ENCODE measurements at places on chromosomes 12 and 14.
A peak's percentile ranks its signal among the peaks of the same experiment; 100 is the strongest.

DNA sequence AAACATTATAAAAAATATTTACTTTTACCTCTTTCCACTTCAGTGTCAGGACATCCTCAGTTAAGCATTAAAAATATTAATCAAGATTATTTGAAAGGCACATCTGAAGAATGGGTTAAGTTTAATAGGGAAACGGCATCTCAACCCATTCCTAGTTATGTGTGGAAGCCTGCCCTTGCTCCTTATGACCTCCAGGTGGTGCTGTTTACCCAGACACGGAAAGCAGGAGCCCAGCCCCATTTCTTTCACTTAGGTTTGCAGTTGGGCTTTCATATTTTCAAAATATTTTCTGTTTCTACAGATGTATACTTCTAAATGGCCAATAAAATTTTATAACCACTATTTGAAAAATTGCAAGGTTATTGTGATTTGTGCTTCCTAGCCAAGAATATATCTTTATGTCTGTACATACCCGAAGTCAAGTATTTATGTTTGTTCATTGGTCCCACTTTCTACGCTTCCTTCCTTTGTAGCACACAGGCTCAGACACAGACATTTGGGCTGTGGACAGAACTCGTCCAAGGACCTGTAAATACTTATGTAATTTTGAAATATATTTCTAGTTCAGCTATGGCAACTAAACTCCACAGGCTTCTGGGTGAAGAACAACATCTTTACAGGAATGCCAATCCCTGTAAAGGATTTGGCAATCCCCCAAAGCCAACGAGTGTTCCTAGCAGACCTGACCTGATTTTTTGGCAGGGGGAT, 247.1 kb downstream of the AKAP6 start:
- no peak for DNase-seq

DNA sequence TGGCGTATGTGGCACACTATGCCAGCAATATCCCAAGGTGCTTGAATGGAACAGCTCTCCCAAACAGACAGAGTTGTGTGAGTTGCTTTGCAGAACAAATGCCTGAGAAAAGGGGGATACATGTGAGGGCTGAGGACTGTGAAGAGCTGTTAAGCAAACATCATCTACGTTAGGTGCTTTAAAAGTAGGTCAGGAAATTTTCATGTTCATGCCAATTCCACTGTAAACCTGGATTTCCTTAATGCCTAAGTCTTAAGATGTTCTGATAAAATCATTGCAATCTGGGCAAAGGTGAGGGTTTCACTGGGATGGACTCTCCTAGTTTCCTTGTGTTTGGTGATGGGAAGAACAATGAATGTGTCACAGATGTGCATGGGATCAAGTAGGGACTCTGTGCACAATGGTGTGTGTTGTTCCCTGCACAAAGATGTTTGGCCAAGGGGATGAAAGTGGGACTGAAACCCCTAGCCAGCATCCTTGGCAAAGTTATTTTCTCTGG, 227.9 kb downstream of the KTN1 start:
- DNase-seq, result no peak

- DNase-seq, result peak; percentile 69
These were observed 152.3 kb downstream of the MSRB3 start for GRCh38 chr12:65430571-65431306.

DNA sequence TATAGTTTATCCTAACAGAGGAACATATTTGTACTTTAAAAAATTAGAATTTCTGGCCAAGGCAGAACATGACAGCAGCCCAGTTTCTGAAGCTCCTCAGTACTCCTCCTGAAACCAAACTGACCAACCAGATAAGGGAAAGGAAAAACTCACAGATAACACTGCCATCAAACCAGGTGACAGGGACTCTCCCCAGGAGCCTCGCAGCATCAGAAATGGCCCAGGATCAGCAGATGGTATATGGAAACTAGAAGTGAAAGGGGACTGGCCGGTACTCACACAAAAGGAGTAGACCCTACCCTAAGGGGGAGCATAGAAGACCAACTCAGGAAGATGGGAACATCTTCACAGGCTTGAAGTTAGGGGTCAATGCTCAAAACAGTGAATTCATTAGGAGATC, 22.0 kb downstream of the GALC start:
- no peak for DNase-seq

DNA sequence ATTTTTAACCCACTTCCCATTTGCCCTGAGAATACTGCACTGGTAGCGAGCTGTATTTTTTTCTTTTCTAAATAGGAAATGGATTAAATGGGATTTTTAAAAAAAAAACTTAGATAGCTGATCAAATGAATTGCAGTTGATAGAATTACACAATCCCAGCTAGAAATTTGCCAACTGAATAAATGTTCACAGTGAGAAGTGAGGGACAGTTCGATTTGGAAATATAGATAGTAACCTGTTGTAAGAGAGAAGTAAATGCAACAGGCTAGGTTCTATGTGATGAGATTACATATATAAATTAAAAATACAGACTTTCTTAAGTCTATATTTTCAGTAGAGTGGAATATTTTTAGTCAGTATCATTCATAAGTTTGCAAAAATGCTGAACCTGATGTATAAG, 48.1 kb upstream of the SMCO2 start:
- no peak for DNase-seq

All from non-pigmented ciliary epithelial cell (primary cell).